ENCODE measurements at places on chromosomes 2 and 18. TPM values are rescaled to one million over a fixed set of nuclear protein-coding genes. Genes with fewer than 3 reads are reported as not detected.

GYPC gene
- total RNA-seq: 29.5 TPM

CFAP53 gene
- total RNA-seq: 1.5 TPM

CHN1 gene
- total RNA-seq: 50.3 TPM

DNA sequence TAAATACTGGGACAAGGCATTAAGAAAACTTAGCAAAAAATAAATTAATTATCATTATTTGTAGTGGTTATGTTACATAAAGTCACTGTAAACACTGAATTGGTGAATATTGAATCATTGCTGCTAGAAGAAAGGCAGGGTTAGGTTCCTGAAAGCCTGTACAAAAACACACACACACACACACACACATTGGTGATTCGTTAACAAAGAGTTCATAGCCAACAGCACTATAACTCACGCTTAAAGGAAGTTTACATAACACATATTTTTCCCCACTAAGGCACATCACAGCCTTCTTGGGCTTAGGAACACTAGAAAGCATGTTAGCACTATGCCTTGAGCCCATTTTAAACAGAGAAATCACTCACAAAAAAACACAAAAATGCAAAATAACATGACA is 690.0 kb upstream of the PIK3C3 start:
- DNase-seq: no peak

DNA sequence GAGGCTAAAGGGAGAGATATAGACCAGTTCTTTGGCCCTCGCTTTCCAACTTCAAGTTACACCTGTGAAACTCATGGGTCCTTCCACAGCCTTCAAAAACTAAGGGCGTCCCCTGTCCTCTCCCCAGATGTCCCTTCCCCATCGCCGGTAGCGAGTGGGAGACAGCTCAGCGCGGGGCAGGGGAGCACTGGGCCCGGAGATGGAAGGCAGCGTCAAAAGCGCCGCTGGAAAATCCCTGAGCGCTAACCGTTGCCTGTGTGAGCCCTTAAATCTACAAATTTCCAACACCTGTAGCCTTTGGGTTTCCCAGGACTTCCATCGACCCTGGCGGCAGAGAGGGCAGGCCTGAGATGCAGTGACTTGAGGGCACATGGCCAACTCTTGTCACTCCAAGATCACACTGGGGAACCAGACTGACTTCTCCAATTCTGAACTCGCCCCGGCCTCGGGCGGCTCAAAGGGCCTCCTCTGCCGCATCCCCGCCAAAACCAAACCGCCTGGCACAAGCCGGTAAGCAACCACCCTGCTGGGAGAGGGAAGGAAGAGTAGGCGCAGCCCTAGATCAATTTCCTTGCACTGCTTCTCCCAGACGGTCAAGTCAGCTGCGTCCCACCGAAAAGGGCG is 879 bp upstream of the EPAS1 start:
- no peak for DNase-seq

GRCh38 chr2:236642125-236642524 is 72.5 kb downstream of the ACKR3 start:
- no peak for DNase-seq

- no peak for DNase-seq
Measured at GRCh38 chr18:57841568-57841967, 38.5 kb upstream of the ATP8B1 start.

DNA sequence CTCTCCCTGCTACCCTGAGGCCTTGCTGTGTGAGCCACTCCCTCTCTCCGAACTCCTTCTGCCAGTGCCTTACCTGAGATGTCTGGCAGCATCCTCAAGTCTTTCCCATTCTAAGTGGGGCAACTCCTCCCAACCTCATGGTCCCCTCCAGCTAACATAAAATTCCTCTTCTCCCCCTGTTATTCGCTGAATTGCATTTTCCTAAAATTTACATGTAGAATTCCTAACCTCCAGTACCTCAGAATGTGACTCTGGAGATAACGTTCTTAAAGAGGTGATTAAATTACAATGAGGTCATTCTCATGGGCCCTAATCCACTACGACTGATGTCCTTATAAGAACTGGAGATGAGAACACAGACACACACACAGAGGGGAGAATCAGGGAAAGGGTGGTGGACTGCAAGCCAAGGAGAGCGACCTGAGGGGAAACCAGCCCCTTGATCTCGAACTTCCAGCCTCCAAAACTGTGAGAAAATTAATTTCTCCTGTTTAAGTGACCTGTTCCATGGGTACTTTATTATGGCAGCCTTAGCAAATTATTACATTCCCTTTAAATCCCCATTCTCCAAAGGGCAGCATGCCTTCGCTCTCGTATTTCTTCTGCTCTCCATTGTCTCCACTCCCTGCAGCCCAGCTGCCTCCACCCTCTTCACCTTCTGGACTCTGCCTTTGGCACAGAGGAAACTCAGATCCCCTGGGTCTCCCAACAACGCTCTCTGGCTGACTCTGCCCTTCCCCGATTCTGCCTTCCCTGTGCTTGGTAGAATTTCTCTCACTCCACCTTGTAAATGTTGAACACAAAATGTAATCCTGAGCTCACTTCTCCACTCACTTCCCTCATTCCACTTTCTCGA is 70.5 kb downstream of the TGIF1 start:
- DNase-seq: no peak

DNA sequence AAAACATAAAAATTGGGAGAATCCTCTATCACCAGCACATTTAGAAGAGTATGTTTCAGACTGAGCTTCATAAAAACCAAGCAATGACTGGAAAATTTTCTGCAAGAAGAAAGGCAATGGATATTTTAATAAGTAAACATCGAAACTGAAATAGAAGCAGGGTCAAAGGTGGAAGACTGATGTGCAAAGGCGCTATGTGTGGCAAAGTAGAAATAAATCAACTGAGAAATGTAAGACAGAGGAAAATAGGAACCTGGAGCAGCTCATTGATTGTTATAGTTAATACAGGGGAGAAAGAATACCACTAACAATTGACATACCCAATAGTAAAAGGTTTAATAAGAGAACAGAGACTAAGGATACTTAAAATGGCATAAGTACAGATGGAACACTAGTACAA is 818.4 kb downstream of the SOCS6 start:
- DNase-seq: no peak

DNA sequence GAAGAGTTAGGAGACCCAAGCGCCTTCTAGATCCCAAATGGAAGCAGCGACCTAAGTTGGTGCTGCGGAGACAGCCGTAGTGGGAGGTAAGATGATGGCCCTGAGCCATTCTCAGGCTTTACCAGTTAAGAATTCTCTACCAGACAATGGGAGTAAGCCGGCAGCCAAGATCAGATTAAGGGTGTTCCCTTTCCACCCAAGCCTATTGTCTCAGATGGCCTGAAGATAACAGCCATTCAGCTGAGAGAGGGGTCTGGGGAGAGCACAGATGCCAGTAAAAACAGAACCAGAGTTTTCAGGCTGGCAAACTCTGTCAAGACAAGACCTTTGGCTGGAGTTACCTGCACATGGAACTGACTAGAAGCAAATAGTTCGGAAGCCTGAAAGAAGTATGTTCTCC is 191.7 kb upstream of the HAAO start:
- no peak for DNase-seq

DNA sequence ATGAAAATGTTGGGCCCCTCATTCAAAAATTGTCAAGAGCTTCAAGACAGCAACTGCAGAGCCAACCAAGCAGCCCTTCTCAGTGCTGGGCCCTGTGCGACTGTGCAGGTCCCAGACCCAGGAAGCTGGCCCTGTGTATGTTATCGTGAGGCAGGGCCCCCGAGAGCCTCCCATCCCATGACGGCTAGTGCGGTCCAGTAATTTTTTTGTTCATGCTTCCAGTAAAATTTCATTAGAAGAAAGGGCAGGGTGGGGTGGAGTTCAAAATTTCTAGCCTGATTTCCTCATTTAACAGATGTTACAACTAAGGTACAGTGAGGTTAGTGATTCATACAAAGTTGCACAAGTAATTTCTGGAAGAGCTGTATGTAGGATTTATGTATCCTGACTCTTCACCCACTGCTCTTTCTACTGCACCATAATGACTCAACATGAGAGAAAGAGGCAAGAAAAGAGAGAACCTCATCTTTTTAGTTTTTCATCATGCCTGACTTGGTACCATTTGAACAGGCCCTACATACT is 105.5 kb downstream of the ZEB2 start:
- DNase-seq: no peak

GRCh38 chr2:180322781-180323180 is 315.7 kb upstream of the CWC22 start:
- no peak for DNase-seq

DNA sequence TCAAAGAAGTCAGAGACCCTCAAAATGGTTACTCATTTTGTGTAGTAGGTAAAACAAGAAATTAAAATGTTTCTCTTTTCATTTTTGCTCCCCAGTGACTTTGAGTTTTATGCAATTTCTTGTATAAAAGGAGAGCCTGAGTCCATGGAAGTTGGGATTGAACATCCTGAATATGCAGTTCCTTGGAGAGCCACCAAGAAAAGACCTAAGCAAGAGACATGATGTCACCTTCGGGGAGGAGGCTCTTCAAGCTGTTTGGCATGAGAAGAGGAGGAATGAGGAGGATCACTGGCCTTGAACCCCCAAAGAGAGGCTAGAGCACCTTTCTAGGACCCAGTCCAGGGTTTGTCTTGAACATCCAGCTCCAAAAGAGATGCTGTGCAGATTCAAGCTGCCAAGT is 83.5 kb upstream of the STPG4 start:
- DNase-seq: no peak

DNA sequence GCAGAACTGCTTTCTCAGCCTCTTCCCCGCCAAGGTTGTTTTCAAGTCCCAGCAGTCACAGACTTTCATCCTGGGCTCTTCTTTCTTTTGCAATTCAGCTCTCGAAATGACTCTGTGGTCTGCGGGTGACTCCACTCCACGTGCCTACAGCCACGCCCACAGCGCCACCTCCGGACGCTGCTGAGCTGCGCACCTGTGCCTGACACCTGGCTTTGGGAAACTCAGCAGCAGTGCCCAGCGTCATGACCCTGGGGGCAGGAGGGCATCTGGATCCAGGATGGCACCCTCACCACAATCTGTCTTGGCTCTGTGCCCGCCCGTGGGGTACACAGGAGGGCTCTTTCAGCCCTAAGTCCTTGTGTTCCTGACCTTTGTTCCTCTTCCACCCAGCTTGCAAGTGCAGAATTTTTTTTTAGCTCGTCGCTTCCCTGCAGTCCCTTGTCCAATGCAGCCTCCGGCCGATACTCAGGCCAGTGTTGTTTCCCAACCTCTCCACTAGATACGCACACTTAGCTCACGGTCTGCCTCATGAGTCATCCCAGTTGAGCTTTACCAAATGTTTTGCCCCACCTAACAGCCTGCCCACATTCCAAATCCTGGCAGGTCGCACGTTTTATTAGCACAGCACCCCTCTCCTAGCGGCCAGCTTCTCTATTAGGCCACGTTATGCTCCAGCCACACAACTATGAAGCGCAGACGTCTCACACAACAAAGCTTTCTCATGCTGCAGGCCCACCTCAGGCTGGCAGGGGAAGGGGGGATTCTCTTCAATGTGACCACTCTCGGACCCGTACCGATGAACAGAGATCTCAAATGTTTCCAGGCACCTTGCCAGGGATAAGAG is 6.5 kb upstream of the CAPN10 start:
- DNase-seq: no peak

GRCh38 chr2:241913703-241914102 is 44.2 kb downstream of the RTP5 start:
- DNase-seq: no peak

DNA sequence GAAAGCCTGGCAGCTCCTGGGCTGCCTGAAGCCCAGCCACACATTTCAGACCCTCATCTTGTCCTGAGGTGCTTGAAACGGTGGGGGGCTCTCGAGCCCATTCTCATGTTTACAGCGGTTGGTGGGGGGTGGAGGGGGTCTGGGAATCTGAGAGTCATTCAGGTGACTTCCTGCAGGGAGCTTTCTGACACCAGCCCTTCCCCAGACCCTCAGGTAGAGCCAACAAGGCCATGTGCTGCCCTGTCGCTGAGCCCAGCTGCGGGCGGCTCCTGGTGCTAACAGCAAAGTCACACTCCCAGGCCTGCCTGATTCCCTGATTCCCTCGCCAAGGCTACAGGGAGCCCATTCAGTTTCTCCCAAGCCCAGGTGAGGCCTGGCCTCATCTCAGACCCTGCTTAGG is 324.9 kb upstream of the MEX3C start:
- no peak for DNase-seq

DNA sequence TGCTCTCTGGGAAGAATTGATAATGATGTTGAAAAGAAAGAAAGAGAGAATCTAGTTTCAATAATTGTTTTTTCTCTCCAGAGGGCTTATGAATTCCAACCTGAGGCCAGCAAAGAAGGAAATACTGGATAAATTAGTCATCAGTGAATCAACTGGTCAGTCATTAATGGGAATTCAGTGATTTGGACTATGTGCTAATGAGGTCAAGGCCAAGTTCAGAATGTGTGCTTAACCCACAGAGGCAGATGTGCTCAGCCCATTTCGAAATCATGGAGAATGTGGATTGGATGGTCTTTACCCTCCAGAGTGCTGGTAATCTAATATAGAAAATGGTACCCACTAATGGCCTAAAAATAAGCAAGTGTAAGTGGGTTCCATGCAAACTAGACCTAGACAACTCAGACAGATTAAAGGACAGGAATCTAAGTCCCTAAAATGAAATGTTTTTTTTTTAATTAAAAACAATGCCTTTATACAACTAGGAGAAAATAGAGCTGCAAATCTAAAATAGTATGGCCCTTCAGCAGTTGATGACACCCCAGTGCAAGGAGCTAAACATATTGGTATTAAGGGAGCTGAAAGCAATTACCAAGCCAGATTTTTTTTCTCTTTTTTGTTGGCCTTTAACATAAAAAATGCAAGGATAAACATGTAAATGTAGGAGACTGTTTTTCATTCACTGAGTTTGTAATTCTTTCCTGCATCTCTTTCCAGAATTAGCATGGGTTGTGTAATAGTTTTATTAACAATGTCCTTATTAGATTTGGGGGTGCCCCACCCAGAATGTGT is 296.9 kb downstream of the SATB2 start:
- no peak for DNase-seq

GRCh38 chr2:231457101-231457500 is 7.2 kb downstream of the NCL start:
- DNase-seq: no peak

DNA sequence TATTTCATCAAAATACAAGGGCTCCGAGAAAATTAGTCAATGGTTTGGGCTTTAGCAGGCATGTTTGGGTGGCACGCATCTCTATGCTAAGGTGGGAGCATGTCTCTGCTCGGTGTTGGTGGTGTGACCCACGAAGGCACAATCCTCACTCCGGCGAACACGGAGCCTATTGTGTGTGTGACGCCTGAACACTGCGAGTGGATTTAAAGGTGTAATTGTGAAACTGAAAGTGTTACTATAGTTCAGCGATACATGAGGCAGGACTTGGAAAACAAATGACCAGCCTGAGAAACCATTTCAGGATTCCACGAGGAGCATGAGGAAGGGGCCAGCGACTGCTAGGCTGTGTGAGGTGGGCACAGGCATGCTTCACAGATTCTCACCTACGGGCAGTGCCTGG is 41.7 kb upstream of the LDLRAD4 start:
- no peak for DNase-seq
